ENCODE measurements at places on chromosomes 6 and 20.

DNA sequence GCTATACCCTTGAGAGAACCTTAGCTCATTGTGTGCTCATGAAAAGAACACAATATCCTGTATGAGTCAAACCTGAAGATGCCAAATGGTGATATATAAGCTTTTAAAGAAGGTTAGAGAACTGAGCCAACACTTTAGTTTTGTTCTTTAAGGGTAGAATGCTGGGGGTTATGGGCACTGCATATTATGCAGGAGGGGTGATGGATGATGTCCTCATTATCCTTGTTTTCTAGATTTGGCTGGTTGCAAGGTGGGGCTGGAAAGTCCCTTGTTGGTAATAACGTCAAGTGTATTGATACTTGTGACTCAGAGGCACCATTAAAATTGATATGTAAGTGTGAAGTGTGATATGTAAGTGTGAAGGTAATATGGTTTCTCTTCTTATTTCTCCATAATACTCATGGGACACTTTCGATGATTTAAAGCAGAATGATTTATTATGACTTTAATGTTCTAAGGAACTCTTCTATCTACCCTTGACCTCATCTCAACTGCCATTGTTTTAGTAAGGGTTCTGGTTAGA is 113.7 kb upstream of the DTNBP1 start:
- no peak for DNase-seq

DNA sequence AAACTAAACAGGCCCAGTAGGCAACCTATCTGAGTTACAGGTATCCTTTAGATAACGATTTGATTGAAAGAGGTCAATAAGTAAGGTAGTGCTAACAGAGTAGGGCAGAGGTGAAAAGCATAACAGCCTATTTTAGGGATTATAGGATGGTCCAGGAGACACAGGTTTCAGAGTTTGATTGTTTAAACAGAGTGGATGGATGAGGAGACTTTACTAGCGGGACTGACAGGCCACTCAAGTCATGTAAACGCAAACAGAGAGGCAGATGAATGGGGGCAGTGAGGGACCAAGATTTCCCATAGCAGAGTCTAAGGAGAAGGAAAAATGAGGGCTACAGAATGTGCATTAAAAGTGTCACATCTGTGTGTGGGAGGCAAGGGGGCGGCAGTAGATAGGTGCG is 4.8 kb downstream of the NEDD9 start:
- no peak for DNase-seq

DNA sequence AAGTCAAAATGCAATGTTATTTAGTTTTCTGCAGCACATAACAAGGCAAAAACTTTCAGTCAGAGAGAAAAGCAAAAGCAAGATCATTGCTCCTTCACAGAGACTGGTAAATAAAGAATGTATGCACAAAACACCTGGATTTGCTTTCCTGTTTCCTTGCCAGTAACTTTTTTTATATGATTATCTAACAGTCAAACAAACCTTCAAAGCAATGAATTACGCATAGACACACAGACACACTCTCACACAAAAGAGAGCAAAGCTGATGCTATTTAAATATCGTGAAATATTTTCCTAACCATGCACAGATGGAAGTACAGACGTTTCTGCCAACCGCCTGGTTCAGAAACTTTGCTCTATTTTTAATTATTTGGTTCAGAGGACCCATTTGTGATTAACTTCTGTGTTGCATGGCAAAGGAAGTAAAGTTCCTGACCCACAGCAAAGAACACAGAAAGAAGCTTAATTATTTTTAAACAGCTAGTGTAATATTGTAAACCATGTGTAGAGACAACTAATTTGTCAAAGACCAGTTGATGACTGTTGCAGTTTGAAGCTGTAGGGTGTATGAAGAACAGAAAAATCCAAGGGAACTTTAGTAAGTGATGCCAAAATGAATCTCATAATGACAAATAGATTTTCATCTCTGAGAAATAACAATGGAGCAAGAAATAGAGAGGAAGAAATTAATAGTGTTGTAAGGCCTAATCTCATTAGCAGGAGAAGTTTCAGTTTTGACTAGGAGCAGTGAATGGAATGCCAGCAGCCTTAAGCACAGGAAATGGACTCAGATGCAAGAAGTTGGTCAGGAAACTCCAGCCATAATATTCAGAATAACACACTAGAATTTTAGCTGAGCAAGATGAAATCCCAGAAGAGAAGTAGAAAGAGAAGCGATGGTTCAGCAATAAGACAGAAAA is 24.1 kb downstream of the ATXN1 start:
- no peak for DNase-seq

GRCh38 chr20:15399781-15400180 is 1062.4 kb upstream of the FLRT3 start:
- DNase-seq = no peak

DNA sequence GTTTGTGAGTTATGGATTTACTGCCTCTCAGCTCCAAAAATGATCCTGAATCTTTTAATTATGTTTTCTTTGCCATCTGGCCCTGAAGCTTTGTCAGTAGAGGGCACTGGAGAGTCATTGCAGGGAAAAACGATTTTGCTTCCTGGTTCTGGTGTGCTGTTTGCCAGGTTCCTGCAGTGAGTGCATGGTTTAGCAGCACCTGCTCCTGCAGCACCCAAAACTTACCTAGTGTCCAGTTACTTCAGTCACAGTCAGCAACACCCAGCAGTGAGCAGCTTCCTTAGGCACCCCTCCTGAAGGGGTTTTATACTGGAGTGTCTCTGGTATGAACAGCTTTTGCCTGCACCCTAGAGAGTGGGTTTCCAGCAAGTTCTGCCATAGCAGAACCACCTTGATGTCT is 6.0 kb upstream of the TRIM26 start:
- peak; percentile 6 for DNase-seq

- DNase-seq = no peak
These were observed 74.7 kb upstream of the TCF21 start for GRCh38 chr6:133814238-133814637.

DNA sequence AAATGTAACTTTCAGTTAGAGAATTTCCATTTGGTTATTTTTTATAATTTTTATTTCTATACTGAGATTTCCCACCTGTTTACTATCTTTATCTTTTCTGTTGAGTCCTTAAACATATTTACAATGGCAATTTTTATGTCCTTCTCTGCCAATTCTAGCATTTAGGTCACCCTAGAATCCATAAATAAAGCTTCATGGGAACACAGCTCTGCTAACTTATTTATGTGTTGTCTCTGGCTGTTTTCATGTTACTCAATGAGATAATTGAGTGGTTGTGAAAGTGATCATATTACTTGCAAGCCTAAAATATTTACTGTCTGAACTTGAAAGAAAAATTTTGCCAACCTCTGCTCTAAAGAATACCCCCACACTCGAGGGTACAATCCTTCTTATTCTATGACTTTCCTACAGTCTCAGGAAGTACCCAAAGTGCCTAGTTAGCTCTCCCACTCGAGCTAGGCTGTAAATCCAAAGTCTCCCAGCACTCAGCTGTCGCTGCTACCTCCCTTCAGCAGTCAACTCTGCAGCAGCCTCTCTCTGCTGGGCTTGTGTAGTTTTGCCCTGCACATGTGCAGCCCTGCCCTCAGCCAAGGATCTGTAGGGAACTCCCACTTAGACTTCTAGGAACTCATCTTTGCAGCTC is 53.5 kb upstream of the GCLC start:
- DNase-seq = no peak

DNA sequence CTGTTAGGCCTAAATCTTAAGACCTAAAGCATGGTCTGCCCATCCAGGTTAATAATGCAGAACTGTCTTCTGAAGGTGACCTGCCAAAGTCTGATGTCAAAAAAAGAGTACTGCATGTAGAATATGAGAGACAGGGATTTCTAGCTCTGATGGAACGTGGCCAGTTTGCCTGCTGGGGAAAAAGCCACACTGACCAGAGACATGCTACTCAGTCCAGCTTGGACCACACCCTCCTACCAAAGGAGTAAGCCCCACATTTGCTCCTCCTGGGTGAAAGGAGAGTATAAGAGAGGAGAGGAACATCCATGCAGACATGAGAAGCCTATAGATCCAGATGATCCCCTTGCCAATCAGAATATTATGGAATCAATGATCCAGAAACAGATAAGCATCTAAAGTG is 229.9 kb upstream of the RUNX2 start:
- no peak for DNase-seq

GRCh38 chr6:38974389-38975151 is 74.0 kb upstream of the GLP1R start:
- no peak for DNase-seq

- no peak for DNase-seq
These were observed 145.3 kb upstream of the STXBP5 start for GRCh38 chr6:147058786-147059385.

DNA sequence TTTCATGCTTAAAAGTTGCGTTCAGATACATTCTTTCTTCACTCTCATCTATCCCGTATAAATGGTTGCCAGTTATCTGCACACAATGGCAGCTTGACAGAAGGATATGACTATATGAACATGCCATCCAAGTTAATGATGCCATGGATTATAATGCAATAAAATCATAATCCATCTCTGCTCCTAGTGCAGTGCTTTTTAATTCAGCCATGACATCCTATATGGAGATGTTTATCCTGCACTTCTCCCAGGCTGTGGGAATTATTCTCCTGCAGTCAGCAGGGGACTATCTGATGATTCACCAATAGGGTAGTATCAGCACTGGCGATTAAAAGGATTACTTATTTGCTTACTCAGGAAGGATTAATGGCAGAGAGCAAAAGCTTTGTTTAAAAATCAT is 273.8 kb downstream of the SAMD5 start:
- DNase-seq = no peak

GRCh38 chr6:150370112-150370511 is 1.3 kb downstream of the IYD start:
- DNase-seq = no peak

- no peak for DNase-seq
These were observed 29.7 kb downstream of the FYN start for GRCh38 chr6:111843347-111844147.

DNA sequence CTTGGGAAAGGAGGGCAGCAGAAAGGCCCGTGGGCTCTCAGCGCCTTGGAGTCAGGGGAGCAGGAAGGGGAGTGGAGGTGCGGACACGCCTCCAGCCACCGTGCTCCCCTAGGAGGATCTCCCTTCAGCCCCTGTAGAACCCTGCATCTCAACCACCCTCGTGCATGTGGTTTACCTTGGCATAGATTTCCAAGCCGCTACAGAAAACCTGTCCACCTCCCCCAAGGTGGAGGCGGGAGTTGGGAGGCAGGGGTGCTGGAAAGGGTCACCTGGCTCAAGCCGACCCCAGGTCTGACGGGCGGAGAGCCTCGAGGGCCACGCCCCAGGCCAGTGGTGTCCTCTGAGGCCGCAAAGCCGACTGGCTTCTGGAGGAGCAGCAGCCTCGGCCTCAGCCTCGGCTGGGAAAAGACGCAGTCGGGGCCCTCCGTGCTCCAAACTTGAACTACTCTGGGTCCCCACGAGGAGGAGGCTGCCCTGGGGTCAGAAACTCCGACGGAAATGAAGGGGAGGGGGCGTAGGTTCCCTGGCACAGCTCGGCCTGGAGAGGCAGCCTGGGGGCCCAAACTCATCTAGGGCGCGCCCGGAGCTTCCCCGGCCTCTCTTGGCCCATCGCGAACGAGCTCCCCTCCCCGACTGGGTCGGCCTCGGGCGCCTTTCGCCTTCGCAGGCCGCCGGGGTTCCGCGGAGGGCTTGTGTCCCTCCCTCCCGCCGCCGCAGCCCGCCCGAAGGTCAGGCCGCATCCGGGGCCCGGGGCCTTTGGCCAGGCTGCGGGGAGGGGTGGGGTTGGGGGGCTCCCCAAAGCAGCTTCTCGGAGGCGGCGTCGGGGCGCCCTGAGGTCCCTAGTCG is 6.3 kb upstream of the FOXF2 start:
- no peak for DNase-seq

- no peak for DNase-seq
These were observed 17.0 kb upstream of the TBCC start for GRCh38 chr6:42762950-42763349.

GRCh38 chr20:44392776-44393607 is 37.5 kb downstream of the HNF4A start:
- no peak for DNase-seq

GRCh38 chr20:16349523-16350260 is 223.6 kb downstream of the KIF16B start:
- DNase-seq = no peak

DNA sequence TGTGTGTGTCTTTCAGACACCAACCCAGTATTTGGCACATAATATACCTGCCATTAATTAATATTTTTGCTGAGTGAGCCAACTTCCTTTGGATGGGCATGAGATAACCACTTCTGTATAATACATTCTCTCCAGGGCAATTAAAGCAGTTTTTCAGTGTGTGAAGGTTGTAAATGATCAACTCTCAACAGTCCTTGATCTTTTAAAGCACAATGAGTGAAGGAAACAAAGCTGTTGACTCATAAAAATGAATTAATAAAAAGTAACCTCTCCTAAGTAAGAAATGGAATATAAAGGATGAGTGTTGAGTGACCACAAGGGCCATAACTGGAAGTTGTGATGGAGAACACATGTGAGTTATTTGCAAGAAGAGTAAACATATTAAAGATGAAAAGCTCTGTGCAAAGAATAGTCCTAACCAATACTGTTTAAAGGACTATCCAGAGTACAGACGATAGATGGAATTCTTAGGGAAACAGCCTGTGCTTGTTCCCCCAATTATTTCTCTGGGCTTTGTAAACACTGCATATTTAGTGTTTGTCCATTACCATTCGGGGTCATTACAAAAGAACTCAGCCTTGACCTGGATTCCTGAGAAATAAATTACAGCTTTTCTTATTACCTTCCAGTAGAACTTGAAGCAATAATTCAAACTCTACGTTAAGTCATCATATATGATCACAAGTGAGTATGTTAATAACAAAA is 446.2 kb downstream of the PLCB1 start:
- DNase-seq = no peak

All from NCI-H1092 (cell line).